ENCODE measurements at places on chromosomes 11 and 22.

DNA sequence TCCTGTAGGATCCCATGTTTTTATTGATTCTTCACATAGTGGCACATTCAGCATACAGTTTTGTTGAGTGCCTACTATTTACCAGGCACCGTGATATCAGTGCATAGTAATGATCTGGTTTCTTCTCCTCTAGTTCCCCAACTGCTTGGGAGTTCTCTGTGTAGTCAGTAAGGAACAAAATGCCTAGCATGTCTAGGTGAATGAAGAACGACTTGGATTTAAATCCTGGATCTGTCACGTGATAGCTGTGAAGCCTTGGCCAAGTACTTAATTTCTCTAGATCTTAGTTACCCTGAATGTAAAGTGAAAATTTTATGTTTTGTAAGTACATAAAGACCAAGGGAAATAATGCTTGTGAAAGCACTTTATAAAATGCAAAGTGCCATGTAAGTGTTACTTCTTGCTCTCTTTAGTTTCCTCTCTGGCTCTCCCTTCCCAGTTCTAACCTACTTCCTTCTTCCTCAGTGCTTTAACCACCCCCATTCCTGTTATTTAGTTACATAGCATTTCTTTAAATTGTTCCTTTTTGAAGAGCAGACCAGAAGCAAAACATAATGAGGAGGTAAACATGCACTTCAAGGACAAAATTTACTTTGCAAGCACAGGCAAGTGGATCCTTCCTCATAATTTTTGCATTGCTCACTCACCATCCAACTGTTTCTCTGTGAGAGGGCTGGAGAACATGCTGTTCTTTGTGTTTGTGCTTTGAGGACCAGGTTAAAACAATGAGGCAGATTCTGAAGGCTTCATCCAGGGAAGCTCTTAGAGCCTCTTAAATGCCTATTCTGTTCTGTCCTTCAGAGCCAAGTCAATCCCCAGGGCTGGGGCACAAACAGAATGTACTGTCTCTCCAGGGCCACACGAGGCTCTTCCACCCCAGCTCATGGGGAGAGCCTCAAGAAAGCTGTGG lies 353.9 kb upstream of the TENM4 start:
- DNase-seq: no peak

- peak; percentile 20 for DNase-seq
These were observed 37.9 kb downstream of the ALG9 start for GRCh38 chr11:111833524-111833923.

GRCh38 chr11:82261367-82261766 lies 472.3 kb downstream of the FAM181B start:
- DNase-seq: peak; percentile 17

DNA sequence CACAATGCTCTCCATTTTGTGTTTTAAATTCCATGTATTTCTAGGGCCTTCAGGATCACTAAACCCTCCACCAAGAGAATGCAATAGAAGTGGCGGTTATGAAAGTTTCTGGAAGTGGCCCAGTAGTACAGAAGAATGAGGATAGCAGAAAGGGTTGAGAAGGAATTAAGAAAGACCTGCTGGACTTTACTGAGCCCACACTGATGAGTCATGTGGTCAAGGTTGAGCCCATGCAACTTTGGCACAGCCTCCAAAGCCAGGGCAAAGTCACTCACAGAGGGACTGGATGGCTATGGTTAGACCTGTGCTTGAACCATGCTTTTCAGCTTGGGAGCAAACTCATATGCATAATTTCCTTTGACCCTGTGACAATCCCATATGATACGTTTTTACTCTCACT lies 102.9 kb upstream of the PLET1 start:
- DNase-seq: no peak

GRCh38 chr11:10716122-10716521 lies 22.6 kb upstream of the IRAG1 start:
- no peak for DNase-seq

GRCh38 chr11:7892840-7893254 lies 38.2 kb downstream of the OR10A6 start:
- peak; percentile 51 for DNase-seq

- DNase-seq: no peak
These were observed 11.4 kb downstream of the PAX6 start for GRCh38 chr11:31799435-31800397.

- peak; percentile 72 for DNase-seq
These were observed 13.0 kb upstream of the CDC42EP2 start for GRCh38 chr11:65301491-65302329.

- DNase-seq: no peak
These were observed 44.9 kb downstream of the WNT11 start for GRCh38 chr11:76161261-76161961.

DNA sequence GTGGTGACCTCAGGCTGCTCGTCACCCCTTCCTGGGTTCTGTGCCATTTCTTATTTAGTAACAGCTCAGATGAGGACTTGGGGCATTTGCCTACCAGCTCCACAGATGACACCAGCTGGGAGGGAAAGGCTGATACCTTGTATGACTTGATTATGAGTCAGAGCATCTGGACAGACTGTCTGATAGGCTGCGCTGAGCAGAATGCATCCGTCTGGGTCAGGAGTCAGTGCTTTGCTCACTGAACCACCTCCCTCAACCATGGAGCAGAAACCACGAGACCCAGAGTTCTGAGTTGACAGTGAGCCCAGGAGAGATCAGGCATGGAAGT lies 6.8 kb downstream of the ST14 start:
- DNase-seq: no peak
